Tongue (tissue), 3 donors: ENCODE measurements at places on chromosomes 11 and 22. TPM values are rescaled to one million over a fixed set of nuclear protein-coding genes. Genes with fewer than 3 reads are reported as not detected.
A peak's percentile ranks its signal among the peaks of the same experiment; 100 is the strongest.

DNA sequence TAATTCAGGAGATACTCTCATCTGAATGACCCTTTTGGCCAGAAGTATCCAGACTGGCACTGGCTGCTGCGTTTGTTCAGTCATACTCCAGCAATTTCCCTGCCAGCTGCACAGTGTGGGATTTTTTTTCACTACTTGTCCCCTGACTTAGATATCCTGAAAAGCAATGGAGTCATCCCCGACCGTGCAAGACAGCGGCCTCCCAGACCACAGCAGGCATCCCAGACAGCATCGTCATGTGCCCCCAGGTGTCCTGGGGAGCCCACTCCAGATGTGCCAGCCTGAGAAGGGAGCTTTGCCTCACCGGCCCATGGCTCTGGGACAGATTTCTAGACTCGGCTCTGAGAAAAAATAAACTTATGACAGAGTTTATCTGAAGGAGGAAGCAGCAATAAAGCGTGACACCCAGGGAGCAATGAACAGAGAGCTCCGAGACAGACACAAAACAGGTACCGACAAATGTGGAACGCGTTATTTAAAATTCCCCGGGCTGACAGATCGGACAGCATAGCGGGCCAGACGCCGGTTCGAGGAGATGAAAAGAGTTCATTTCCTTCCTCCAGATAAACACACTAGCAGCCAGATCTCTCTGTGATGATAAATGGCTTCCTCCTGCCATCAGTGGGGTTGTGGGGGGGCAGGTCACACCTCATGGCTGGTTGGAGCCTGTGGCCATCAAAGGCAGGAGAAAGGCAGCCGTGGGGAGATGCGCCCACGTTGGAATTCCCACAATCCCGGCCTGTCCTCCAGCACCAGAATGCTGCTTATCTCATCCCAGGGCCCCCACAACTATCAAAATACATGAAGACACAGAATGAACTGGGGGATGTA, 106.4 kb upstream of the FGF3 start:
- DNase-seq = peak; percentile 34

- DNase-seq = peak; percentile 58
These were observed 340.7 kb downstream of the LARGE1 start for GRCh38 chr22:33579448-33580093.

Gene MYO7A
- total RNA-seq = 3.9 TPM

DNA sequence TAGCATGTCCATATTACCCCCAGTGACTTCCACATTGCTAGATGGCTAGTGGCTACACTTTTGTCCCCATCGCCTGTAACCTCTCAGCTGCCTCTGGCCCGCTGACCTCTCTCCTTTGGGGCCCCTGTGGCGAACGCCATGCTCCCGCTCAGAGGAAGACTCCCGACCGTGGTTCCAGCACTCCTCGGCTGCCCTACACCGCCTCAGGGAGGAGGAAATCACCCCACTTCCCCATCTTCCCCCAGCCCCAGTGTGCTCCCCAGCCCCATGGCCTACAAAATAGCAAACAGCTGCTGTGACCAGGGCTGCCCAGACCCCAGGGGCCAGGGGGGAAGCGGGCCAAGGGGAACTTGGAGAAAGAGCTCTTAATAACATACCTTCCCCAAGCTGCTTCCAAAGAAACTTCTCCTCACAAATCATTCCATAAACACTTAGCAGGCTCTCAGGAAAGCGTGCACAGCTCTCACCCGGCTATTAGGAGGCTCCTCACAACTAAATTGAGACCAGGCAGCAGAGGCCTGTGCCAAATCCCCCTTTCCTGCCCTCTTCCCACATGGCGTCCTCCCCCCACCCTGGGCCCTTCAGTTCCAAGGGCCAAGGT, 63.5 kb upstream of the WNT11 start:
- peak; percentile 77 for DNase-seq

Gene PGA3
- total RNA-seq = not detected

DNA sequence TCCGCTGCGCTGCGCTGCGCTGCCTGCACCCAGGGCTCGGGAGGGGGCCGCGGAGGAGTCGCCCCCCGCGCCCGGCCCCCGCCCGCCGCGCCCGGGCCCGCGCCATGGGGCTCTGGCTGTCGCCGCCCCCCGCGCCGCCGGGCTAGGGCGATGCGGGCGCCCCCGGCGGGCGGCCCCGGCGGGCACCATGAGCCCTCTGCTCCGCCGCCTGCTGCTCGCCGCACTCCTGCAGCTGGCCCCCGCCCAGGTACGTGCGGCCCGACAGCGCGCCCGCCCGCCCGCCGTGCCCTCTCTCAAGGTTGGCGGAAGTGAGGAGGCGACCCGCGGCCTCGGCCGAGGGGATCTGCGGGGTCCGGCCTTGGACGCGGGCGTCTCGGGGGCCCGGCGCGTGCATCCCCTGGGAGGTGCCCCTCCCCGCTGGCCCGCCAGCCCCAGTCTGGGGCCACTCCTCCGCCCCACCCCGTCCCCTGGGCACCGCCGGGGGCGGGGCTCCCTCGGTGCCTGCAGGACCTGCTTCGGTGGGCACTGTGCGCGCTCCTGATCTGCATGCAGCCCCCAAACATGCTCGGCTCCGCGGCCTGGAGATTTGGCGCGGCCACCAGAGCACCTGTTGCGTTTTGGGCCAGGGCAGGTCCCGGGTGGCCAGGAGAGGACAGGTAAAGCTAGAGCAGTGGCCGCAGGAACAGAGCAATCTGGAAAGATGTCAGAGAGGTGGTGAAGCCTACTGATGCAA, 429 bp downstream of the VEGFB start:
- DNase-seq = peak; percentile 51

- no peak for DNase-seq
These were observed 258.9 kb downstream of the DYNC2H1 start for GRCh38 chr11:103368145-103368544.

DNA sequence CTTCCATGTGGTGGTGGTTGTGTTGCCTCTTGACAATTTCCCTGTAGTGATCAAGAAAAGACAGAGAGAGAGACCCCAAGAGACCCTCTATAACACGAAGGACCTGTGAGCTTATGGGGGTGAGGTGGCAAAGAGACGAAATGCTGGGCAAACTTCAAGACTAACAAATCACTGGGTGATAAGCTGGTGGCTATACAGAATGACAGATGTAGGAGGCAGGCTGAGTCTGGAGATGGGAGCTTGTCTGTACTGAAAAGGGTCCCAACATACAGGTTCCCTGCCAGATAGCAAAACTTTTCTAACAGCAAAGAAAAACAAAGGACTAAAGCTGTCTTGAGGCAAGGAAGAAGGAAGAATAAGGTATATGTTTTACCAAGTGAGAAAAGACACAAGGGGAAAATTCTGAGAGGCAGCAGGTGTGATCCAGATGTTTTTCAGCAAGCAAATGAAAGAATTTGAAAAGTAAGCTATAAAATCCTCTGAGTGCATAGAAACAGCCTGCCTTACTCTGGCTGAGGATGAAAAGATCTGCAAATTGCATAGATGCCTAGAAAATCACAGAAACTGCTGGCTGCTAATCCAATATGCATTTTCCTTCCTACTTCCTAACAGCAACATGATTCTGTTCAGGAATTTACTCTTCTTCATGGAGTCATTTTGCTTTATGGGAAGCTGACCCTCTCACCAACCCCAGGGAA, 21.9 kb upstream of the LYVE1 start:
- peak; percentile 82 for DNase-seq

GRCh38 chr11:1978720-1979473, 18.7 kb downstream of the H19 start:
- DNase-seq = no peak

- DNase-seq = no peak
These were observed 51.0 kb upstream of the PRSS23 start for GRCh38 chr11:86749376-86749775.

DNA sequence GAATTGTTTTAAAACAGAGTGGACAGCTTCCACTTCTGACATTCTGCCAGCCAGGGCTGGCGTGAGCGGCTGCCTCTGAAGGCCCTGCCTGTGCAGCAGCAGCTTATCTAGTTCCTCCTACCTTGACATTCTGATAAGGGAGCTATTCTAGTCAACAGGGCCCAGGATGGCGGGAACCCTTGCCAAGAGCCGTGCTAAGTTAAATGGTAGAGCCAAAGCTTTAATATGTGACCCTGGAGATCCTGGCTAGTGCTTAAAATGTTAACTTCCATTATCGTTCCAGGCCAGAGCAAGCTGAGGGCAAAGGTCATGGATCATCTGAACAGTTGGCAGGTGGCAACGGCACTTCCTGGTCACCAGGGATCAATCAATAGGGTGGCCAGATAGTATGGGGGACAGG, 3.5 kb downstream of the KCNJ5 start:
- no peak for DNase-seq

DNA sequence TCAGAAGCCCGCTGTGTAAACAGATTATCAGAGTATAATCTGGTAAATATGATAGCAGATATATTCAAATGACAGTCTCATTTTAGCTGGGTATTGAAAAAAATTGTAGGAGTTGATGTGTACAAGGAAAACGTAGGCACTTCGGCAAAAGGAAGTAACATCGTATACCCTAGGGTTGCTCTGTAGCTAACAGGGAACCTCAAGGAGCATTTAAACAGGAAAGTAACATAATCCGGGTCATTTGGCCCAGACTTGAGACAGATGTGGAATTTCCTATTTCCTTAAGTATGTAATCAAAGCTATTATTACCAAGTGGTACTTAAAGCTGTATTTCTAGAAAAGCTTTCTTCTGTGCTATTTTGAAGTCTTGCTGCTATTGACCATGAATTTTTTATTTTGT, 215.6 kb downstream of the DDX10 start:
- DNase-seq = no peak

Gene LSP1
- 84.2 TPM for total RNA-seq

- DNase-seq = no peak
These were observed 32.7 kb downstream of the THOC5 start for GRCh38 chr22:29520851-29521250.

Gene VWCE
- 0.41 TPM for total RNA-seq

Gene TRIM48
- not detected for total RNA-seq

DNA sequence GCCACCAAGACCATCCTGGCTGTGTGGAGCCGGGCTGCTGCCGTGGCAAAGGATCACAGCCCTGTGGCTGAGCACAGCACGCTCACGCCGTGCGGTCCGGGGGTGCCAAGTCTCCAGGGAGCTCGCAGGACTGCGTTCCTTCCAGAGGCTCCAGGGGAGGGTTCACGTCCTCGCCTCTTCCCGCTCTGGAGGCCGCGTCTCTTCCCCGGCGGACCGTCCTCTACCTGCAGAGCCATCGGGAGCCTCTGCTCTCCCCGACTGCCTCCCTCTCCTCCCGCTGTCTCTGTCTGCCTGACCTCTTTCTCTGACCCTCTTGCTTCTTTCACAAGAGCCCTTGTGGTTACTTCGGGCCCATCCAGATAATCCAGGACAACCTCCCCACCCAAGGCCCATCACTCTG, 11.4 kb upstream of the MUC5AC start:
- no peak for DNase-seq

Gene NRXN2
- total RNA-seq = 13.8 TPM

DNA sequence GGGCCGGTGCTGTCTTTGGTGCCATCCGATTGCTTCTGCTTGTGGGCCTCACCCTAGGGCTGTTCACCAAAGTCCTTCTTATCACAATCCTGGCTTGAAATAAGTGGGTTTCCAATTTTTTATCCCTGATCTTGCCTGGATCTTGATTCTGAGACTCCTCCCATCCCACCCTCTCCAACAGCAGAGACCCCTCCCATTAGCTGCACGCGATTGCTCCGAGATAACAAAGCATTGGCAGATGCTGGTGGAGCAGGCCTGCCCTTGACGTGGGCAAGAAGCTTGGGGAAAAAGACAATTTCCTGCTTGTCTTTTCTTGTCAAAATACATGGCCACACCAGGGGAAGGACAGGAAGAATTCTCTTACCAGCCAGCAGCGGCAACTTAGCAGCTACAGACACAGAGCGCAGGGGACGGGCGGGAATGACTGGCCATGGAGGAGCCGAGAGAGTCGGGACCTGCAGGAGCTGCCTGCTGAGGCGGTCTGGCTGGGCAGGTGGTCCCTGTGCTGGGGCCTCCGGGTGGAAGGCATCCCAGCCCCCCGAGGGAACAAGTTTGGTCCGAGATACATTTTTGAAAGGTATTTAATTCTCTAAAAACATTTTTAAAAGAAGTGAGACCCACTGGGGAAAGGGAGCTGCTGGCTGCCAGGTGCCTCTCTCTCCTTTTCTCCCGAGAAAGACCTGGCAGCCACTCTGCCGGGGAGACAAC, 9.7 kb upstream of the BID start:
- DNase-seq = no peak

Gene RAB36
- 3.4 TPM for total RNA-seq

- no peak for DNase-seq
These were observed 866 bp downstream of the MED17 start for GRCh38 chr11:93784935-93785360.

DNA sequence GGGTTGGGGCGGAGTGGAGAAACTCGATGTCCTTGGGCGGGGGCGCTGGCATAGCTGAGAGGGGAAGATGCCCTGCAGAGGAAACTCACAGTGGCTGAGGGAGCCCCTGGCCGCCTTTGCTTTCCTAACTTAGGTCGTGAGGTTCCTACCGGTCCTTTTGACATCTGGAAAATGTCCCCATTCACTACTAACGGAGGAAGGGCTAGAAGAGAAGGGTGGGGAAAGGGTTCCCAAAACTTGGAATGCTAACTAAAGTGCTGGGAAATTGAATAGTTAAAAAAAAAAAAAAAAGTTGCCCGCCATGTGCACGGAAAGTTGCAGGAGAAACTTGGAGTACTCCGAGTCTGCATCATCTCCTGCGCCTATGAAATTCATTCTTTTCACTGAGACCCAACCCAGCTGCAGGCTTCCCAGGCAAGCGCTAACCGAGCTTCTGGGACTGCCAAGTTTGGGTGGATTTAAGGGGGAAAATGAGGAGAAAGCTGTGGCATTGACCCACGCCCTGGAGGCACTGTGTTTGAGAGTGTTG, 796 bp downstream of the TIMP3 start:
- no peak for DNase-seq

DNA sequence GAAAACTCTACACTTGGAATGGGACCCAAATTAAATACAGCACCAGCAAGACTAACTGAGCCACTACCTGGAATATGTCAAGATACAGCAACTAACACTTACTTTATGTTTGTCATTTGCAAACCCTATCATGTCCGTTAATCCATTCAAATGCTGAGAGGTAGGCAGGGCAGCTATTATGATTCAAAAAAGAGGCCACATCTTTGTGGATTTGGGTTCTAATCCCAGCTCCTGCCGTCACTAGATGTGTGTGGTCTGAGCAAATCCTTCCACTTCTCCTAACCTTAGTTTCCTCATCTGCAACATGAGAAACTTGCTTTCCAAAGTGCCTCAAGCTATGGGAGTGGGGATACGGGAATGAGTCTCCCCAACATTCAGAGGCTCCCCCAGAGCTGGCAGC, 24.2 kb downstream of the FLI1 start:
- no peak for DNase-seq

GRCh38 chr11:7281809-7282208, 30.1 kb downstream of the SYT9 start:
- peak; percentile 36 for DNase-seq

GRCh38 chr22:31828739-31829138, 74.9 kb downstream of the DEPDC5 start:
- DNase-seq = no peak
